Fibroblast of upper back skin (primary cell): ENCODE measurements at places on chromosomes 5 and 9.
A peak's percentile ranks its signal among the peaks of the same experiment; 100 is the strongest.

DNA sequence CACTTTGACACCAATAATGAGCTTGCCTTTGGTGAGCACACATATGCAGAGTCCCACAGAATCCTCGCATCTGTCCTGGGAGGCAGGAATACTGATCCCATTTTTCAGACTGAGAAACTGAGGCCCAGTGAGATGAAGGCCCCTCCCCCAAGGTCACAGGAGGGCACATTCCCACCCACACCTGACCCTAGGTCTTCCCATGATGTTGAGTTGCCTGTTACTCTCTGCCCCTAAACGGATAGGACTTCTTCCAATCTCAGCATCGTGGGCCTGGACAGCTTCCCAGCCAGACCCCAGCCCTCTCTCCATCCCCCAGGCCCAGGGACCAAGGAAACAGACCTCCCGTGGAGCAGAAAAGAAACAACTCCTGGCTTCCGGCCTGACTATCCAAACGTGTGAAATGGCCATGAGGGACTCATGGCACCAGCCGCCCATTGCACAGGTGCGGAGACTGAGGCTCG, 877 bp downstream of the SH3GLB2 start:
- no peak for DNase-seq

- DNase-seq: no peak
Measured at GRCh38 chr5:119366540-119366881, 10.7 kb downstream of the TNFAIP8 start.

DNA sequence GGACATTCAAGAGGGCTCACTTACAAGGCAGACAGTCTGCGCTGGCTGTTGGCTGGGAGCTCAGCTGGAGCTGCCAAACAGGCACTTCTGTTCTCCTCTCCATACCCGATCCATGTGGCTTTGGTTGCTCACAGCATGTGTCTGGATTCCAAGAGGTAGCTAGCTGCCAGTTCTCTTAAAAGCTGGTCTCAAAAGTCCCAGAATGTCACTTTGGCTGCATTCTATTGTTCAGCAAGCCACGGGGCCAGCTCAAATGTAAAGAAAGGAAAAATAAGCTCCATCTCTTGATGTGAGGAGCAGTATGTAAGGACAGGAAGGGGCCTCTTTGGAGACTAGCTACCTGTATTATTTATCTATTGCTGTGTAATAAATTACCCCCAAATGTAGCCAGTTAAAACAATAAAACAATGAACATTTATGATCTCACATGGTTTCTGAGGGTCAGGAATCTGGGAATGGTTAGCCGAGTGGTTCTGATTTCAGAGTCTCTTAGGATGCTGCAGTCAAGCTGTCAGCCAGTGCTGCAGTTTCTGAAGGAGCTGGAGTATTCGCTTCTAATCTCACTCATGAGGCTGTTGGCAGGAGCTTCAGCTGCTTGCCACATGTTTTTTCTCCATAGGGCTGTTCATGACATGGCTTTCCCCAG, 112.7 kb upstream of the CLINT1 start:
- peak; percentile 45 for DNase-seq

GRCh38 chr5:136113606-136114005, 19.0 kb upstream of the SMAD5 start:
- no peak for DNase-seq

- no peak for DNase-seq
Measured at GRCh38 chr5:159887050-159887449, 29.2 kb upstream of the ADRA1B start.
